Mononuclear cell (primary cell): ENCODE measurements at places on chromosomes 11 and 22. TPM values are rescaled to one million over a fixed set of nuclear protein-coding genes. Genes with fewer than 3 reads are reported as not detected.

Gene ARRB1
- 48.2 TPM for total RNA-seq

Gene CASP4
- total RNA-seq = 207 TPM

Gene RAG2
- total RNA-seq = not detected

Gene DAGLA
- total RNA-seq = 0.94 TPM

Gene DRD2
- total RNA-seq = 0.10 TPM

Gene DKK3
- 0.73 TPM for total RNA-seq

Gene SMTNL1
- total RNA-seq = 0.10 TPM
